ENCODE measurements at places on chromosomes 6 and 20. TPM values are rescaled to one million over a fixed set of nuclear protein-coding genes. Genes with fewer than 3 reads are reported as not detected.

BPI gene
- not detected for total RNA-seq

PTGIS gene
- total RNA-seq: 117 TPM

EYS gene
- total RNA-seq: 0.60 TPM

OR12D3 gene
- not detected for total RNA-seq

SLC22A7 gene
- not detected for total RNA-seq

RCAN2 gene
- total RNA-seq: 4.0 TPM

GLP1R gene
- total RNA-seq: not detected

RIPPLY2 gene
- not detected for total RNA-seq

DEFB110 gene
- not detected for total RNA-seq

GRCh38 chr6:38522322-38522721 lies 117.4 kb downstream of the BTBD9 start:
- H3K4me3 ChIP-seq: no peak overlapping the region
- H3K27ac ChIP-seq: peak overlapping the region; percentile 32
- no peak for DNase-seq
- peaks cover 11% of the 10 kb centered on the region for H3K36me3 ChIP-seq

DNA sequence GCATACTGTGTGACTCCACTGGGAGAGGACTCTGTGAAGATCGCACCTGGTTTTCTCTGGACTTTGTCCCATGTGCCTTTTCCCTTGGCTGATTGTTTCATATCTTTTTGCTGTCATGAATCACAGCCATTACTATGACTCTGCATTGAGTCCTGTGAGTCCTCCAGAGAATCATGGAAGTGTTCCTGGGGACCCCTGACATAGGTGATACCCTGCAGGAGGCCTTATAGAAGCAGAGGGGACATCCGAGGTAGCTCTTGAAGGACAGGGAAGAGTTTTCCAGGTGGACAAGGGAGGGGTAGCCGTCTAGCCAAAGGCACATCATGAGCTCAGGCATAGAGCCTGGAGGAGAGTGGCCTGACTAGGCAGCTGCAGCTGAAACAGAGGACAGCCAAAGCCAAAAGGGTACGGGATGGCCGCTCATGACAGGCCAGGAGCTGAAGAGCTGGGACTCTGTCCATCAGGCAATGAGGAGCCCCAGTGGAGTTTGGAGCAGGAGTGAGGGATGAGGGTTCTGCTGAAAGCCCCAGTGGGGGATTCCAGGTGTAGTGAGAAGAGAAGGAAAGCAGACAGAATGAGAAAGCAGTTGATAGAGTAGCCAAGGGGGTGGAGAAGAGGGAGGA lies 86.6 kb upstream of the TOX2 start:
- no peaks in the 10 kb centered on the region for H3K36me3 ChIP-seq
- no peaks in the 10 kb centered on the region for H3K4me1 ChIP-seq
- peaks cover 65% of the 10 kb centered on the region for H3K27me3 ChIP-seq
- no peak overlapping the region for H3K27ac ChIP-seq

DNA sequence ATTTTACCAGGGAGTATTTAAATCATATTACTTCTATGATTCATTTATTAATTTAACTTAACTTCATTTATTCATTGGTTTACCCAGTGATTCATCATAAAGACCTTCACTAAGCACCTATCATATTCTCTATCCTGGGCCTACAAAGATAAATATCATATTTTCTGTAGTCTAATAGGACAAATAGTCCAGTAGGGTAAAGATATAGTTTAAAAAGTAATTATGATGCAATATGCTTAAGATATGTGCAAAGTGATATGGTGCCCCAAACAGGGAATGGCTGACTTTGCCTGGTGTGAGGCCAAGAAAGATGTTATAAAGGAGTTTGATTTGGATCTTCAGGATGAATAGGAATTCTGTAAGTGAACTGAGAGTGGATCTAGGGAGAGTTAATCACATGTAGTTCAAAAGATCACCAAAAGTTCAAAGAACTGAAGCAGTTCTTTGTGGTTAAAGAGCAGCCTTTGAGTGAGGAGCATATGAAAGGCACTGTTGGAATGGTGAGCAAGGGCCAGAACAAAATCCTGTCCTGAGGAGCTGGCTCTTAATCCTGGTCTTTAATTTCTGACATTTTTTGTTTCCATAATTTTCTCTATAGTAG lies 45.5 kb downstream of the MLIP start:
- H3K27ac ChIP-seq: no peak overlapping the region
- H3K4me3 ChIP-seq: no peak overlapping the region
- DNase-seq: no peak
- no peaks in the 10 kb centered on the region for H3K36me3 ChIP-seq
- no peaks in the 10 kb centered on the region for H3K27me3 ChIP-seq

- no peak overlapping the region for H3K4me3 ChIP-seq
- no peak overlapping the region for H3K27ac ChIP-seq
- no peak for DNase-seq
- H3K4me1 ChIP-seq: no peaks in the 10 kb centered on the region
- no peaks in the 10 kb centered on the region for H3K36me3 ChIP-seq
Observed at GRCh38 chr6:30965140-30965601, 18.3 kb upstream of the MUC21 start.

- no peak overlapping the region for H3K4me3 ChIP-seq
- H3K27ac ChIP-seq: no peak overlapping the region
- no peak for DNase-seq
- peaks cover 1% of the 10 kb centered on the region for H3K36me3 ChIP-seq
- no peaks in the 10 kb centered on the region for H3K4me1 ChIP-seq
- no peaks in the 10 kb centered on the region for H3K27me3 ChIP-seq
Observed at GRCh38 chr20:34643928-34644327, 33.0 kb downstream of the PIGU start.

- peaks cover 33% of the 10 kb centered on the region for H3K4me1 ChIP-seq
- DNase-seq: no peak
- no peaks in the 10 kb centered on the region for H3K27me3 ChIP-seq
- H3K36me3 ChIP-seq: peaks cover 6% of the 10 kb centered on the region
Observed at GRCh38 chr6:27830212-27830599, 82.0 kb downstream of the OR2B2 start.

DNA sequence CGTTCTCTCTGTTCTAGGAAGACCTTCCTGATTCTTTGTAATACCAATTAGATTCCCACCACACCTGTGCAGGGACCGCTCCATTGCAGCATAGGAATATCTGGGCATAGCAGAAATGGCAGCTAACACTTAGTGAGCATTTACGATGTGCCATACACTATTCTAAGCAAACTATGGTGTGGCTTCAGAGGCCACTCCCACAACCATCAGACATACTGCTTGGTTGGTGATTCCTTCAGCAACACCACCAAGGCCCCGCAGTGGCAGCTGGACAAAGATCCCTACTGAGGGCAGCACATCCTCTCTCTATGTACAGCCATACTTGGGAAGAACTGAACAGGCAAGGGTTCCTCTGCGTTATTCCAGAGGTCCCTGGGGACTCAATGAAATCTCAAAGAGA lies 6.2 kb downstream of the KCNK5 start:
- H3K27ac ChIP-seq: no peak overlapping the region
- no peak overlapping the region for H3K4me3 ChIP-seq
- no peaks in the 10 kb centered on the region for H3K36me3 ChIP-seq
- H3K27me3 ChIP-seq: peaks cover 17% of the 10 kb centered on the region
- no peak for DNase-seq

DNA sequence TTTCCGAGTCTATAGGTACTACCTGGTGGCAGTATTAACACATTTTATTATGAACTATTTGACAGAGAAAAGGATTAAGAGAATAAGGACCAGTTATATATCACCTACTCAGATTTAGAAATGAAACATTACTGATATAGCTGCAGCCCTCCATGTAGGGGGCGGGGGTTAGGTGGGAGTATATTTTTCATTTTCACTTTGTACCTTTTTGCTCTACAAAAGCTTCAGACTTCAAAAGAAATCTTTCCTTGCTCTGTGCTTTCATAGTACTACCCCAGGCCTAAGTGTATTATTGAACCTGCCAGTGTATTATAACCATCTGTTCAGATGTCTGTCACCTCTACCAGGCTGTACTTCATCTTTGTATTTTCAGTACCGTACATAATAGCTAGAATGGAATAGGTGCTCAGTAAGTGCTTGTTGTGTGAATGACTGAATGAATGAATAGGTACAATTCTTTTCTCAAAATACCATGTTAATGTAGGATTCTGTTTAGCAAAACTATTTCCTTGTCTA lies 43.0 kb downstream of the CDKAL1 start:
- no peak overlapping the region for H3K4me3 ChIP-seq
- peak overlapping the region; percentile 48 for H3K27ac ChIP-seq
- H3K36me3 ChIP-seq: peaks cover 3% of the 10 kb centered on the region
- H3K4me1 ChIP-seq: peaks cover 47% of the 10 kb centered on the region
- no peaks in the 10 kb centered on the region for H3K27me3 ChIP-seq

DNA sequence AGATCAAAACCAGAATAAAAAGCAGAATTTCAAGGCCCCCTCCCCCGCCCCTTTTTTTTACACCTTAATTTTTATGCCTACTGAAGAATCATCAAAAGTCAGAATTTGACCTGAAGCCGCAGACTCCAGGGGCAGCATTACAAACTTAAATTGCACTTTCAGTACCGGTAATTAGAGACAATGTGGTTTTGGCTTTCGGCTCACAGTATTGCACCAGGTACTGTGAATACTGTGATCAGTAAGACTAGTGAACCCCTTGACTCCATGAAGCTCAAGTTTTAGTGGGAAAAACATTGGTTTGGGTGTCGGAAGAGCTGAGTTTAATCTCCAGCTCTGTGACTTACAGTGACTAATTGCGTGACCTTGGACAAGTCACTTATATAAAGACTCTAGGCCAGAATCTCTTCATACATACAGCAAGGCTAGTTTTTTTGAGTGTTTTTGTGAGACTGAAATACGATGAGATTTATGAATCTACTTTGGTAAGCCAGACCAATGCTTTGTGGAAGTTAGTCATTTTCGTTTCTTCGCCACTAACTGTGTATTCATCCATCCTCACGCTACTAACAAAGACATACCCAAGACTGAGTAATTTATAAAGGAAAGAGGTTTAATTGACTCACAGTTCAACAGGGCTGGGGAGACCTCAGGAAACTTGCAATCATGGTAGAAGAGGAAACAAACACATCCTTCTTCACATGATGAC lies 114.7 kb downstream of the SASH1 start:
- H3K27ac ChIP-seq: no peak overlapping the region
- DNase-seq: no peak
- H3K27me3 ChIP-seq: no peaks in the 10 kb centered on the region
- peaks cover 11% of the 10 kb centered on the region for H3K36me3 ChIP-seq
- peaks cover 4% of the 10 kb centered on the region for H3K4me1 ChIP-seq
- no peak overlapping the region for H3K4me3 ChIP-seq

GRCh38 chr6:124223611-124224345 lies 420.1 kb downstream of the NKAIN2 start:
- no peaks in the 10 kb centered on the region for H3K36me3 ChIP-seq
- H3K4me1 ChIP-seq: peaks cover 7% of the 10 kb centered on the region
- DNase-seq: no peak
- no peaks in the 10 kb centered on the region for H3K27me3 ChIP-seq
- H3K4me3 ChIP-seq: no peak overlapping the region

GRCh38 chr20:15945289-15945688 lies 628.0 kb downstream of the KIF16B start:
- no peak overlapping the region for H3K4me3 ChIP-seq
- no peaks in the 10 kb centered on the region for H3K36me3 ChIP-seq
- no peak overlapping the region for H3K27ac ChIP-seq
- peaks cover 7% of the 10 kb centered on the region for H3K4me1 ChIP-seq
- no peaks in the 10 kb centered on the region for H3K27me3 ChIP-seq

DNA sequence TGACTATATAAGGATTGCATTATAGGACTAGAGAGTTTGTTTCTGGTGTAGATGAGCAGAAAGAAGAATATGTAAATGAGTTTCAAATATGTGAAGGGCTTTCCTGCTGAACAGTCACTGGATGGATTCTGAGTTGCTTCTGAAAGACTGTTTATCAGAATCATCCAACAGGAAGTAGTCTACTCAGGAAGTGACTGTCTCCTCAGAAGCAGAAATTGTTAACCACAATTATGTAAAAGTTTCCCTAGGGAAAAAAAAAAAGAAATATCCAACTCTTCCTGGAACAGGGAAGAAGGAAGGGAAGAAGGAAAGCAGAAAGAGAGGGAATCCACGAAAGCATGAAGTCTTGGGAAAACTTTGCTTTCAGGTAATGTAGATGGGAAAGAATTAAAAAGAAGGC lies 138.9 kb downstream of the TENT5A start:
- peaks cover 13% of the 10 kb centered on the region for H3K4me1 ChIP-seq
- H3K36me3 ChIP-seq: no peaks in the 10 kb centered on the region

DNA sequence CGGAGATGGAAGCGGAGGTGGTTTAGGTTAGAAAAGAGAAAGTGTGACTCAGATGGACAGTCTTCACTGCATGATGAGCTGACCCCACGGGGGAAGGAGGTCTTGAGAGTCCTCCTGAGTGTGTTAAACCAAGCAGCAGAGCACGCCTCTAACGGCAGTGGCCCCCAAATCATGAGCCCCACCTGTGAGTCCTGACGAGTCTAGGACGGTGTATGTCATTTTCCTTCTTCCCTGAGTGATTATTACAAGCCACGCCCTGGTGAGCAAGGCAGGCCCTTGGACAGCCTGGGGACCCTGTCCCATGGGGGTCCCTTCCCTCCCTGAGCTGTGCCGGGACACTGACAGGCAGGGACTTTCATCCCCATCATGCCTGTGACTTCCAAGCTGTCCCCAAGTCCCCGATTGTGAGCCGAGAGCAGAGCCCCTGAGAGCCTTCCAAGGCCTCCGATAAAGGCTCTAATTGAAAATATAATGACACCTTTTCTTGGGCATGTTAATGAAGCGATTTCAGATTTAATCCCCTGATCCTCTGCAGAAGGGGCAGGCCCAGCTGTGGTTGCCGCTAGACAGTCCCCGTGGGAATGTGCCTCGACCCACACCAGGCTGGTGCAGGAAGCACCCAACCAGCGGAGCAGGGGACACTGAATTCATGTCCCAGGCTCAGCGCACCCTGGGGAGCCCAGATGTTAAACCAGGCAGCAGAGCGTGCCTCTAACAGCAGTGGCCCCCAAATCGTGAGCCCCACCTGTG lies 320.1 kb downstream of the TAF4 start:
- H3K27me3 ChIP-seq: peaks cover 1% of the 10 kb centered on the region
- H3K4me3 ChIP-seq: no peak overlapping the region
- H3K36me3 ChIP-seq: no peaks in the 10 kb centered on the region
- no peak for DNase-seq

DNA sequence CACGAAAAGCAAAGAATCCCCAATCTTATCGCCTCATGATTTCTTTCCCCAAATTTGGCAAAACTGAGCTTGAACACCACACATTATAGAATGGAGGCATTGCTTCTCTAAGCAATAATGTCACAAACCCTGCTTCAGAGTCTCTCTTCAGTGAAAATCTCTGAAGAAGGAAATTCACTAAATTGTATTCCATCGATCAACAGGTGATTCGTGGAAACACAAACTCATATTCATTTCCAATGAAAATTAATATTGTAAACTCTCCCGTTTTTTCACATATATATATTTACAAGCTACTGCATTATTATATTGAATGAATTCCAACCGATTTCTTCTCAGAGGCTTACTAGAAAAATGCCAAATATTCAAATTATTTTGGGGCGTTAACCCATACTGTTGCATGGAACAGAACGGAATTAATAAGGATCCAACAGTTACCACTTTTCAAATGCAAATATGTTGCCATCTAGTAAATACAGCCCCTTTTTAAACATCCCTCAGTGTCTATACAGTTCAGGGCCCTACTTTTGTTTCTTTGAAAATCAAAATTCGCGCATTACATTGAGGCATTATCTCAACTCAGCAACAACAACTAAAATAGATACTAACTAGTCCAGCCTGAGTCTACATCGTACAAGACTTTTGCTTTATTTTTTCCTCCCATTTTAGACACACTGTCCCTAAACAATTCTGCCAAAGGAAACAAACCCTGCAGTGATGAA lies 1.3 kb downstream of the KIF13A start:
- peaks cover 2% of the 10 kb centered on the region for H3K36me3 ChIP-seq
- peak overlapping the region; percentile 86 for H3K27ac ChIP-seq
- no peak for DNase-seq
- no peaks in the 10 kb centered on the region for H3K27me3 ChIP-seq

- DNase-seq: no peak
- H3K4me3 ChIP-seq: no peak overlapping the region
- H3K4me1 ChIP-seq: no peaks in the 10 kb centered on the region
- H3K27me3 ChIP-seq: peaks cover 54% of the 10 kb centered on the region
Observed at GRCh38 chr20:25009218-25010145, 16.9 kb upstream of the APMAP start.
